ENCODE measurements at places on chromosomes 6 and 20.

GRCh38 chr6:37244430-37245310 lies 12.9 kb upstream of the TBC1D22B start:
- DNase-seq, result peak; percentile 100

DNA sequence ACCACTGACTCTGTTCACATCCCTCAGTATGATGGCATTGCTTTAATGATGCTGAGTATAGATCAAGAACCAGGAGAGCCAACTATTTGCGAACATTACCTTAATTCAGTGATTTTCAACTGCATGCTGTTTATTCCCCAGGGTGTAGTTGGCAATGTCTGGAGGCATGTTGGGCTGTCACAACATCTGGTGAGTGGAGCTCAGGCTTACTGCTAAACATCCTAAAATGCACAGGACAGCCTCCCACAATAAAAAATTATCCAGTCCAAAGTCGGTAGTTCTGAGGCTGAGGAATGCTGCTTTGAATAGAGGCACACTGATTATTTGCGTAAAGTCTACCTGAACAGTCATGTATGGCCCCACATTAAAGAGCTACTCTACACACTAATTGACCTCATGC lies 94.8 kb upstream of the OPRM1 start:
- no peak for DNase-seq

- DNase-seq, result no peak
Observed at GRCh38 chr6:25619217-25619616, 32.8 kb upstream of the SCGN start.

DNA sequence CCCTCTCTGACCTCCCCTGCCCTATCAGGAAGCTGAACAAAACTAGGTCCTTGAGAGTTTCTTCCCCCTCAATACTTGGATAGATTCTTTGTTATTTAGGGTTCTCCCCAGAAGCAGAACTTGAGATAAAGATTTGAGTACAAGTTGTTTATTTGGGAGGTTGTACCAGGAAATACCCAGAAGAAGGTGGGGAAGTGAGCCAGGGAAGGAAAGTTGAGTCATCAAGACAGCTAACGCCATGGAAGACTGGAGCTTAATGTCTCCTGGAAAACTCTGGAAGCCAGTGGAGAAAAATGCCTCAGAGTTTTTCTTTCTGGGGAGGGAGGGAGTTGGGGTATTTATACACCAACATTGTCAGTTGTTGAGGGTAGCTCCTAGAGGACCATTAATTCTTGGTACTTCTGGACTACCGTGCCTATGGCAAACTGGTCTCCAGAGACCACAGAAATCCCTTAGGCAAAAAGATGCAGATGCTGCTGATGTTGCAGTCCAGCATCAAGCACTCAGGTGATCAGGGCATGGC lies 102.6 kb upstream of the ZFP64 start:
- DNase-seq, result no peak

DNA sequence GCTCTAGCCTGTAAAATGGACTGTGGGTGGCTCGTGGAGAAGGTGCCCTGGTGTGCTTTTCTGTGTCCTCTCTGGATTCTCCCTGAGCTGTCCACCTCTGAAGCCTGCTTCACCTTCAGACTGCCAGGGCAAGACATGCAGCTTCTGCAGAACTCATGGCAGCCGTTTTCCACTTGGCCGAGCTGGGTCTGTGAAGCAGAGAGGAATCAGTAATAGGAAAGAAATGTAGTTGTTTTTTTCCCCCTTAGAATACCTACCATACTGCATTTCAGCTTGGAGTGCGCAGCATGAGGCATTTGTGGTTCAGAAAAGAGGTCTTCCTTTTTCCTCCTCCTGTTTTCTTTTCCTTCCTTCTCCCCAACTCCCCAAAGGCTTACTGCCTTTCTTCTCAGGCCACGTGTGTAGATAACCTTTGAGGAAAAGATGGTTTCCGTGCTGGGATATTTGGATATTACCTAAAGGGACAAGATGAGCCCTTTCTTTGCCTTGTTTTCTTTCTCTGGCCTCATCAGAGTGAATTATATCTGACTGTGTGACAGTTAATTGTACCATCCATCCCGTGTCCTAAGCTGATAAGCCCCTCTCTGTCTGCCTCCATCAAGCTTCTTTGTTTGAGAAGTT lies 39.4 kb downstream of the RREB1 start:
- no peak for DNase-seq

DNA sequence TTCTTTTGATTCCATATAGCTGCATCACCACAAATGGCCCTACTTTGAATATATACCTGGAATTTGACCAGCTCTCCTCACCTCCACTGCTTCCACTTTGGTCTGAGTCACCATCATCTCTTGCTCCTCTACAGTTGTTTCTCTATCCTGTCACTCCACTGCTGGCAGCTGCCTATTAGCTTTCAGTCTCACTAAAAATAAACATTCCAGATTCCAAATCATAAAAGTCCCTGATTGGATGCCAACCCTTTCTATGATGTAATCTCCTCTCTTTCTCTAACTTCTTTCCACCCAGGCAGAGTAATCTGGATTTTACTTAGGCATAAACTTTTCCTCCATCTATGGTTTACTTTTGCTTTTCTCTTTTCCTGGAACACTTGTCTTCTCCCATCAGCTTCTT lies 49.1 kb downstream of the RFPL4B start:
- peak; percentile 22 for DNase-seq

DNA sequence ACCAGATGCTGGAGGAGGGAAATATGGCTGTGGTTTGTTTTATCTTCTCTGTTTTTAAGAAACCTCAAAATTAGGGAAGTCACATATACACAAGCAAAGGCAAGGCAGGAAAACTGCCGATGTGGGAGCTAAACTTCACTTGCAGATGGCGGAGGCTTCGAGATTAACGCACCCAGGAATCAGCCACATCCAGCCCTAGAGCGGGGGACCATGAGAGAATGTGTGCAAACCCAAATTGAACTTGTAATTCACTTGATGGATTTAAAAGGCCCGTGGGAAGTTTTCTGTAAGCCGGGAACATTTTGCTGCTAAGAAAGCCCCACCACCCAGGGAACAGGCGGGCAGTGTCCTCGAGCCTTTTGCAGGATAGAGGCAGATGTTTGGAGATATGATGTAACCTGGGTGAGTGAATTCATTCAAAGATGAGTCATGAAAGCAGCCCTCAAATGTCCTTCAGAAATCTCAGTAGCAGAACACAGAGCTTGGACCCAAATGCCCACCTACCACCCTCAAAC lies 39.9 kb downstream of the PREX1 start:
- DNase-seq, result peak; percentile 83
